GM23338 (cell line): ENCODE measurements at places on chromosomes 7 and 10. TPM values are rescaled to one million over a fixed set of nuclear protein-coding genes. Genes with fewer than 3 reads are reported as not detected.

The PTF1A gene
- not detected in 2 replicates for total RNA-seq

- no peak overlapping the region for H3K4me3 ChIP-seq
- DNase-seq, result no peak
- no peak overlapping the region for H3K27ac ChIP-seq
- no peaks in the 10 kb centered on the region for H3K4me1 ChIP-seq
These were observed 41.8 kb upstream of the PLCE1 start for GRCh38 chr10:93951905-93952304.

- no peak for DNase-seq
- H3K4me1 ChIP-seq, result peaks cover 58% of the 10 kb centered on the region
- H3K27me3 ChIP-seq, result no peaks in the 10 kb centered on the region
- H3K36me3 ChIP-seq, result no peaks in the 10 kb centered on the region
- peak overlapping the region; percentile 99 for H3K27ac ChIP-seq
These were observed 24.8 kb downstream of the FGFBP3 start for GRCh38 chr10:91884536-91884935.

The ATOH7 gene
- total RNA-seq, result 1.2 and 1.8 TPM in 2 replicates

GRCh38 chr10:123995082-123995460 is 98.3 kb downstream of the CHST15 start:
- peaks cover 42% of the 10 kb centered on the region for H3K27me3 ChIP-seq
- no peak for DNase-seq
- H3K36me3 ChIP-seq, result no peaks in the 10 kb centered on the region
- no peak overlapping the region for H3K27ac ChIP-seq
- H3K4me1 ChIP-seq, result peaks cover 8% of the 10 kb centered on the region
- H3K4me3 ChIP-seq, result peak overlapping the region; percentile 59

The EPDR1 gene
- total RNA-seq, result 9.5 and 13.8 TPM in 2 replicates

The HTR5A gene
- total RNA-seq, result not detected in 2 replicates

DNA sequence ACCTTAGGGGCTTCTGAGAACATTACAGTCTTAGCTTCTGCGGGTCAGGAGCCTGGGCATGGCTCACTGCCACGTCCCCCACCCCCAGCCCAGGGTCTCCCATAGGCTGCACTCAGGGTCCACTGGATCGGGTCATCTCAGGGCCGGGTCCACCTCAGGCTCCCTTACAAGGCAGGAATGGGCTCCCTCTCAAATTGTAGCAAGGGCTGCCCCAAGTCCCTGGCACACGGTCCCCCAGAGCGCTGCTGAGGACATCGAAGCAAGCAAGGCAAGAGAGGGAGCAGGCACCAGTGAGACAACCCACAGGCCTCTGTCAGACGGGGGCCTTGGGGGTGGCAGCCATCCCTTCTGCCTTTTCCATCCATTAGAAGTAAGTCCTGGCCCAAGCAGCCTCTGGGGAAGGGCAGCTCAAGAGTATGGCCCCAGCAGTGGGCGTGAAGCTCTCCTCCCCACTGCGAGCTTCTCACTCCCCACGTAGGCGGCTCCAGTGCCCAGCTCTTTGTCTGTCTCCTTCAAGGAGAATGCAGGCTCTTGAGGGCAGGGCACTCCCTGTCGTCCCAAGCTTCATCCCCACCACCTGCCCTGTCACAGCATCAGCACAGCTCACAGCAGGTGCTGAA is 18.0 kb upstream of the RET start:
- H3K27ac ChIP-seq, result no peak overlapping the region
- no peaks in the 10 kb centered on the region for H3K4me1 ChIP-seq
- H3K36me3 ChIP-seq, result no peaks in the 10 kb centered on the region
- H3K27me3 ChIP-seq, result no peaks in the 10 kb centered on the region
- DNase-seq, result no peak
- H3K4me3 ChIP-seq, result no peak overlapping the region

The RNLS gene
- 7.7 and 15.2 TPM in 2 replicates for total RNA-seq

DNA sequence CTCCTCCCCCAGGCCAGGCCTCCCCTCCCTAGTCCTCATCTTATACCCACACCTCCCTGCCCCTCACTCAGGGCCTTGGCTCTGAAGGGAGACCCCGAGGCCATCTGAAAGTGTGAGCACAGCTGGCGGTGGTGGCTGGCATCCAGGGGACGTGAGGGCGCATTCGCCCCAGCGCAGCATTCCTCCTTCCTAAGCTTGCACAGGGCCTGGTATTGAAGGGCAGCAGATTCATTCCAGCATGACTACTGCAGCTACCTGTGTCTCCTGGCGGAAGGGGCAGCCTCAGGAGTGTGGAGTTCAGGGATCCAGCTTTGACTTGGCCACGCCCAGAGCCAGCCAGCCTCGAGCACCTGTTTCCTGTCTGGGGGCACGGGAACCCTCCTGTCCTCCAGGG is 72.6 kb downstream of the PARP12 start:
- no peak overlapping the region for H3K4me3 ChIP-seq
- H3K36me3 ChIP-seq, result no peaks in the 10 kb centered on the region
- no peaks in the 10 kb centered on the region for H3K4me1 ChIP-seq
- no peak for DNase-seq
- H3K27me3 ChIP-seq, result no peaks in the 10 kb centered on the region
- no peak overlapping the region for H3K27ac ChIP-seq

DNA sequence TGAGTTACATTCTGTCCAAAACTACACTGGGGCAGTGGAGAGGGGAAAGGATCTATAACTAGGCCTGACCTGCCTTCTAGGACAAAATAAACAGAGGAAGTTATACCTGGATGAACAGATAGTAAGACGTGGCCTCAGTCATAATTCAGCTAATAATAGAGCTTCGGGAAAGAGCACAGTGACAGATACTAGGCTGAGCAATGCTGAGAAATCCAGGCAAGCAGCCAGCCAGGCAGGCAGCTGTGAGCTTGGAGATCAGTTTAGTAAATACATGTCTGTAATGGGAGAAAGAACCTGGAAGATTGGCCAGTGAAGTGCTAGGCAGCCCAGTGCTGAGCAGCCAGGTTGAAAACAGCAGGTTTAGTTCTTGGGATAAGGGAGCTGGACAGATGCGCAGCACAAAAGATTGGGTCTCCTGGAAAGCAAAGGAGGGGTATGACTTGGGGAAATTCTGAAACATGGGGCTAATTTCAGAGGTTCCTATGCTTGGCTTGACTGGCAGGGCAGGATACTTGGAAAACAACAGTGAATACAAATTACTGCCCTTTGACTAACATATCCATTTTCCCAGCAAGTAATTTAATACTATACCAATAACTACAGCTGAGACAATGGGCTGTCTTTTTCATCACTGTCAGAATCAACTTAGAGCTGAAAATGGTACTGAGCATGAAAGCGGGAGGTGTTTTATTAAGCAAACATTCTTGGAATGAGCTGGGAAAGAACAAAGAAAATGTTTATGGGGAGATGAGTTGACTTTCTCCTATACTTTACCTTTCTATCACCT is 140.8 kb downstream of the DGKB start:
- no peaks in the 10 kb centered on the region for H3K4me1 ChIP-seq
- no peak overlapping the region for H3K27ac ChIP-seq
- H3K4me3 ChIP-seq, result no peak overlapping the region
- no peaks in the 10 kb centered on the region for H3K27me3 ChIP-seq

GRCh38 chr10:11440250-11441150 is 170.9 kb downstream of the USP6NL start:
- peaks cover 49% of the 10 kb centered on the region for H3K4me1 ChIP-seq
- no peak for DNase-seq
- no peaks in the 10 kb centered on the region for H3K36me3 ChIP-seq
- H3K27me3 ChIP-seq, result no peaks in the 10 kb centered on the region
- H3K27ac ChIP-seq, result no peak overlapping the region

GRCh38 chr10:99526861-99527504 is 5.8 kb upstream of the NKX2-3 start:
- DNase-seq, result peak; percentile 52
- H3K36me3 ChIP-seq, result no peaks in the 10 kb centered on the region
- H3K4me1 ChIP-seq, result peaks cover 76% of the 10 kb centered on the region
- no peak overlapping the region for H3K27ac ChIP-seq
